ENCODE measurements at places on chromosomes 6 and 20. TPM values are rescaled to one million over a fixed set of nuclear protein-coding genes. Genes with fewer than 3 reads are reported as not detected.
A peak's percentile ranks its signal among the peaks of the same experiment; 100 is the strongest.

DNA sequence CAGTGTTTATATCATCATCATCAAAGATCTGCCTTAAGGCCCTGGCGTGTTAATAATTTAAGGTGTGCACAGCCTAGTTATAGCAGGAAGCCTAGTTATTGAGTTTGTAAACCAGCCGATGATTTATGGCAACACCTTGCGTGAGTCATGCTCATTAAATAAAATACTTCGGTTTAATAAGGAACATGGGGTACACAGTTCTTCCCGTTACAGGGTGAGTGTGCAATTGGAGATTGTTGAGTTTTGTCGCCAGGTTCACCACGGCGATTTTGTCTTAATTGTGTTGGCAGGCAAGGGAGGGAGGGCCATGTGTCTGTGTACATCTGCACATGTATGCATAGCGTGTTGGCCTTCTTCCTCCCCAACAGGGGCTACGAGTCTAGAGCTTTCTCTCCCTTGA, 104.0 kb downstream of the TFAP2A start:
- DNase-seq: no peak
- H3K36me3 ChIP-seq: no peaks in the 10 kb centered on the region
- peaks cover 29% of the 10 kb centered on the region for H3K4me1 ChIP-seq

GRCh38 chr6:113719545-113719944, 137.6 kb upstream of the MARCKS start:
- H3K27ac ChIP-seq: no peak overlapping the region
- H3K36me3 ChIP-seq: no peaks in the 10 kb centered on the region
- no peaks in the 10 kb centered on the region for H3K27me3 ChIP-seq
- no peak overlapping the region for H3K4me3 ChIP-seq
- DNase-seq: no peak

- no peaks in the 10 kb centered on the region for H3K4me1 ChIP-seq
- H3K27ac ChIP-seq: no peak overlapping the region
- no peak overlapping the region for H3K4me3 ChIP-seq
- DNase-seq: no peak
These were observed 235.8 kb downstream of the EPHA7 start for GRCh38 chr6:93183531-93183972.

GRCh38 chr6:137171824-137172733, 1.4 kb downstream of the IL22RA2 start:
- no peak overlapping the region for H3K4me3 ChIP-seq
- H3K27me3 ChIP-seq: no peaks in the 10 kb centered on the region
- H3K36me3 ChIP-seq: no peaks in the 10 kb centered on the region
- no peak overlapping the region for H3K27ac ChIP-seq

DNA sequence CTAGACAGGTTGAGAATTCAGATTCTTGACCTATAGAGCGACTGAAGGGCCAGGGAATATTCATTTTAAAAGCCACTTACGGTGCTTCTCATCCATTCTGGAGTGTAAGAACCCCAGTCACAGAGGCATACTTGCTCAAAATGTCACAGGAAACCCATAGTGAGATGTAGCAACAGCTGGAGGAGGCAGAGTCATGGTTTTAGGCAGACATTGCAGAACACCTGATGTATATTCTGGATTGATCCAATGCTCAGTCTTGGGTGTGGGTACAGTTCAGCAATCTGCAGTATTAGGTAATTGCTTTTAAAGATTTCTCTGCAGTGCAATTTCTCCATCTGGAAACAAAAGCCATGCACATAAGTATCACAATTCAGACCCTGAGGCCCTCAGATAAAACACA, 137.4 kb upstream of the SLC22A23 start:
- no peak for DNase-seq
- no peak overlapping the region for H3K27ac ChIP-seq
- H3K4me3 ChIP-seq: no peak overlapping the region
- H3K4me1 ChIP-seq: peaks cover 8% of the 10 kb centered on the region

DNA sequence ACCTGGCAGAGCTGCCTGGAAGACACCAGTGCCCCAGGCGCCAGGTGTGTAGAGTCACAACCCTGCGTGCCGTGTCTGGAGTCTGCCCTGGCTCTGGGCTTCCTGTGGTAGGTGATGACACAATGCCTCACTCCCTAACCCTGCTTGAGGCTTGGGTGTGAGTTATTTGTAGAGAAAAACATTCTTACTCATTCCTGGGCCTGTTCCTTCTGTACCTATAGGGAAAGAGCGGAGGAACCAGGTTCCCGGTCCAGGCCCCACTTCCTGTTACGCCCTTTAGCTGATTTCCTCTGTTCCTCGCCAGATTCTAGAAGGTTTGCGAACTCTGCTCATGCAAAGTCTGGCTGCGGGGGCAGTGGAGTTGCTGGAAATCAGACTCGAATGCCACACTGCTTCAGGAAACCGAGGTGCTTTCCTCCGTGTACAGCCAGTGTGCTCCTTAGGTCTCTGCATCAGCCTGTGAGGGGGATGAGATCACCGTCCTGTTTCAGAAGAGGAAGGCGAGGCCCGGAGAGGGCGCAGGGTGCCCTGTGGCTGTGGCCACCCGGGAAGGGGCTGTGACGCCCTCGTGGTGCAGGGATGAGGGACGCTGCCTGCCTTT, 67.1 kb upstream of the DUSP22 start:
- H3K4me3 ChIP-seq: no peak overlapping the region
- H3K27me3 ChIP-seq: peaks cover 6% of the 10 kb centered on the region
- no peaks in the 10 kb centered on the region for H3K36me3 ChIP-seq
- DNase-seq: no peak
- peaks cover 11% of the 10 kb centered on the region for H3K4me1 ChIP-seq

DNA sequence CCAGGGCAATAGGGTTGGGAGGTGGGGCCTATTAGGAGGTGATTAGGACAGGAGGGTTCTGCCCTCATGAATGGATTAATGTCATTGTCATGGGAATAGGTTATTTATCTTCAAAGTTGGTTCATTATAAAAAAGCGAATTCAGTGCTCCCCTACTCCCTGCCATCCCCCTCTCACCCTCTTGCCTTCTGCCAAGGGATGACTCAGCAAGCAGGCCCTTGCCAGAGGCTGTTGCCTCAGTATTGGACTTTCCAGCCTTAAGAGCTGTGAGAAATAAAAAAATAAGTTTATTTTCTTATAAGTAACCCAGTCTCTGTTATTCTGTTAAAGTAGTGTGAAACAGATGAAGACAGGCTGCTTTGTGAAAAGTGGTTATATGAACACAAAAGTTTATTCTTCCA, 381.1 kb upstream of the ZFP64 start:
- no peak overlapping the region for H3K4me3 ChIP-seq
- no peaks in the 10 kb centered on the region for H3K27me3 ChIP-seq
- H3K4me1 ChIP-seq: peaks cover 5% of the 10 kb centered on the region

GRCh38 chr6:27188061-27188884, 59.2 kb upstream of the PRSS16 start:
- H3K4me3 ChIP-seq: peak overlapping the region; percentile 44
- H3K36me3 ChIP-seq: no peaks in the 10 kb centered on the region
- peak; percentile 55 for DNase-seq
- H3K4me1 ChIP-seq: peaks cover 4% of the 10 kb centered on the region
- peak overlapping the region; percentile 40 for H3K27ac ChIP-seq

GRCh38 chr6:74879976-74880375, 325.9 kb downstream of the COL12A1 start:
- no peak for DNase-seq
- no peaks in the 10 kb centered on the region for H3K27me3 ChIP-seq
- H3K36me3 ChIP-seq: no peaks in the 10 kb centered on the region
- H3K4me1 ChIP-seq: peaks cover 16% of the 10 kb centered on the region

DNA sequence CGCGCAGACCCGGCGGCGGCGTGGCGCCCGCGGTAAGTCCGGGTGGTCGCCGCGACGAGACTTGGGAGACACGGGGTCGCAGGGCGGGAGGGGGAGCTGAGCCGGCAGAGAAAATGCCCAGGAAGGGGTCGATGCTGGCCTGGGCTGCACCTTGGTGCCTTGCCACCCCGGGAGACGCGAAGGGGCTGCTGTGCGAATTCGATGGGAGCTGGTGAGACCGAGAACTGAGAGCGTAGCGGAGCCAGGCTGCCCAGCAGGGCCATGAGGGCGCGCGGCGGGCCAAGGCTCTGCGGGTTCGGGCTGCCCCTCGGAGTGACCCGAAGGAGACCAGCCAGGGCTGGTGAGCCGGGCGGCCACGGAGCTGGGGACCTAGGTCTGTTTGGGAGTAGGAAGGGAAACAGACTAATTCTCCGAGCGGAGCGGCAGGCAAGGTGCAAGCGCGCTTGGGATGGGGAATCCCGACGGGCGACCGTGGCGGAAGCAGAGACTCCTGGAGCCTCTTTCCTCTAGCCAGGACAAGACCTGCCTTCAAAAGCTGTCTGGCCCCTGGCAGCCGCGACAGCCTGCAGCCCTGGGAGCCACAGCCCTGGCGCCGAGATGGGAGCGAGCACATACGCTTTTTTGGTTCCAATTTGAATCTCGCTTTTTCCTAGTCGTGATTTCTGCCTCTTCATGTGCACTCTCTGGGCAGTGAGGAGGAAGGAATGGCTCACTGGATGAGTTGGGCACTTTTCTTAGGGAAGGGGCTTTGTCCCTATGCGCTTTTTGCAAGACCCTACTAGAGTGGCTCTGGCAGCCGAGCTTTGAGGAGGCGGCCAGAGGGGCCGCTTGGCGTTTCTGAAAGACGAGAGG, 691 bp downstream of the SYNDIG1 start:
- H3K36me3 ChIP-seq: no peaks in the 10 kb centered on the region
- peaks cover 72% of the 10 kb centered on the region for H3K27me3 ChIP-seq
- no peaks in the 10 kb centered on the region for H3K4me1 ChIP-seq
- no peak for DNase-seq
- H3K4me3 ChIP-seq: peak overlapping the region; percentile 9

- DNase-seq: no peak
- H3K4me3 ChIP-seq: no peak overlapping the region
- peaks cover 20% of the 10 kb centered on the region for H3K4me1 ChIP-seq
- no peaks in the 10 kb centered on the region for H3K27me3 ChIP-seq
These were observed 310.1 kb downstream of the PRL start for GRCh38 chr6:21986703-21987102.

Gene CNR1
- 0.24 TPM for total RNA-seq

Gene LPIN3
- total RNA-seq: not detected

Gene EYS
- total RNA-seq: not detected

- no peaks in the 10 kb centered on the region for H3K27me3 ChIP-seq
- H3K4me3 ChIP-seq: no peak overlapping the region
- H3K36me3 ChIP-seq: peaks cover 50% of the 10 kb centered on the region
- DNase-seq: no peak
These were observed 2.9 kb downstream of the SDC4 start for GRCh38 chr20:45345104-45345936.

- H3K27ac ChIP-seq: no peak overlapping the region
- H3K4me1 ChIP-seq: no peaks in the 10 kb centered on the region
- DNase-seq: no peak
- no peaks in the 10 kb centered on the region for H3K36me3 ChIP-seq
- H3K27me3 ChIP-seq: no peaks in the 10 kb centered on the region
- H3K4me3 ChIP-seq: no peak overlapping the region
These were observed 97.0 kb upstream of the F13A1 start for GRCh38 chr6:6417475-6417874.

GRCh38 chr20:29497261-29497671, 1760.2 kb upstream of the DEFB115 start:
- DNase-seq: peak; percentile 43
- no peak overlapping the region for H3K4me3 ChIP-seq
- no peak overlapping the region for H3K27ac ChIP-seq
- no peaks in the 10 kb centered on the region for H3K27me3 ChIP-seq
- no peaks in the 10 kb centered on the region for H3K36me3 ChIP-seq

DNA sequence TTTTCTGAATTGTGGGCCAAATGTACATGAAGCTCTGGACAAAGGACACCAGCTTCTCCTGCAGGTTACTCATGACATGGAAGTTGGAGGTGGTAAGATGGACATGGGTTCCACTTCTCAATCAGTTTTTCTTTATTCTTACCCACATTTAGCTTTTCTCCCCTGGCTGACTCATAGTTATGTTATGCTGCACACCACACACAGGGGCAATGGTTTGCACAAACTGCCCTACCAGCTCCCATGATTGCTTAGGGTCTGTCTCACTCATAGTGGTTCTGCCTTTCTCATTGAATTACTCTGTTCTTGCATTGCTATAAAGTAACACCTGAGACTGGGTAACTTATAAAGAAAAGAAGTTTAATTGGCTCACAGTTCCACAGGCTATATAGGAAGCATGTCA, 4.5 kb upstream of the CD109 start:
- H3K4me3 ChIP-seq: no peak overlapping the region
- H3K36me3 ChIP-seq: no peaks in the 10 kb centered on the region
- H3K27me3 ChIP-seq: no peaks in the 10 kb centered on the region
- peaks cover 23% of the 10 kb centered on the region for H3K4me1 ChIP-seq
- DNase-seq: no peak

DNA sequence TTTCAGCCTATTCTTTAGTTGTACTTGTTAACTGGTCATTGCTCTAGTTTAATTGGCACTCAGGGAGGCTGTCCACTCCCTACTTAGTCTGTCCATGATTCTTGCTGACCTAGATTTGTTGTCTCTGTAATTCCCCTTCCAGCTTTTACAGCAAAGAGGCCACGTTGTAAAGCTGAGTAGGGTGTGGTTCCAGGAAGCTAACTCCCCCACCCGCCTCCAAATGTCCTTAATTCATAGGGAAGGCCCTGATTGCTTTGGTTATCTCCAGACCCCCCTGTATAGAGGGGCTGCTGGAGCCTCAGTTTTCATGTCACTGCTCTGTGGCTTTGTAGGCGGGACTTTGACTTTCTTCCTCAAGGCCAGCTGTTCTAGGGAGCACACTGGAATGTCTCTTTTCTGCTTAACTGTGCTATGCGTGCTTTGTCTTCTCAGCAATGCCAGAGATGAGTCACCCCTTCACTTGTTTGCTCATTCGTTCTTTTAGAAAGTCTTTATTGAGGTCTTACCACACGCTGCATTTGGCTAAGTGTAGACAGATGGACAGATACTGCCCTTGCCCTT, 175.1 kb upstream of the JAG1 start:
- peak; percentile 85 for DNase-seq
- H3K36me3 ChIP-seq: no peaks in the 10 kb centered on the region
- no peaks in the 10 kb centered on the region for H3K27me3 ChIP-seq
- H3K27ac ChIP-seq: peak overlapping the region; percentile 61
- H3K4me3 ChIP-seq: no peak overlapping the region

DNA sequence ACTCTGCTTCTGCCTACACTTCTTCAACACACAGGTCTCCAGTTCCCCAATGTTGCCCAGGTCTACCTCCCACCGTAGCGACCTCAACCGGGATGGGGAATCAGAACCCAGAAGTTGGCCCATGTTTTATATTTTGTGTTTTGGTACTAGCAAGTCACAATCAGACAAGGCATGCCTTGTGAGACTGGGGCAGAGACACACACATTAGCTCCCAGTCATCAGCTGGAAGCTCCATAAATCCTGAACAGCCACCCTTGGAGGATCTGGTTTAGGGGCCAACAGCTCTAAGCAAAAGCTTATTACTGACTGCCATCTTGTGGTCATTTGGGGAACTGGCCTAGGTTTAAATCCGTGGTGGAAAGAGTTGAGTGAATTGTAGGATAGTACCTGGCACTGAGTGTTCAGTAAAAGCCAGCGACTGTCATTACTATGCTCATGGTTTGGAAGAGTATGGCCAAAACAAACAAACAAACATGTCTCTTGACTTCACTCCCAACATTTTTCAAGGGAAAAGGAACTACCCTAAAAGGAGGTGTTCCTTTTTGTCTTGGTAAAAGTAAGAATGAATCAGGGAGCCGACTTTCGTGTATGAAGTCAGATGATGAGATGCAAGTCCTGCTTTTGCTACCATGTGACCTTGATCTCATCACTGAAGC, 40.5 kb downstream of the PIM1 start:
- peaks cover 3% of the 10 kb centered on the region for H3K4me1 ChIP-seq
- peak; percentile 78 for DNase-seq
- no peaks in the 10 kb centered on the region for H3K36me3 ChIP-seq
- no peak overlapping the region for H3K27ac ChIP-seq
- no peak overlapping the region for H3K4me3 ChIP-seq

Gene BTBD3
- 26.4 TPM for total RNA-seq

- H3K27me3 ChIP-seq: no peaks in the 10 kb centered on the region
- no peak overlapping the region for H3K27ac ChIP-seq
- DNase-seq: no peak
- H3K4me3 ChIP-seq: no peak overlapping the region
These were observed 39.6 kb upstream of the TBXT start for GRCh38 chr6:166207284-166207561.

Measured in SJSA1 (cell line).